BE2C (cell line): ENCODE measurements at places on chromosomes 7 and 10.
A peak's percentile ranks its signal among the peaks of the same experiment; 100 is the strongest.

- DNase-seq: no peak
These were observed 52.1 kb downstream of the FOXL3 start for GRCh38 chr7:341841-342638.

GRCh38 chr7:69787736-69788431, 189.6 kb downstream of the AUTS2 start:
- DNase-seq: no peak

- DNase-seq: peak; percentile 51
These were observed 104.6 kb downstream of the HIPK2 start for GRCh38 chr7:139673230-139673629.

GRCh38 chr7:81691199-81691821, 78.5 kb downstream of the HGF start:
- no peak for DNase-seq

GRCh38 chr10:59337201-59337652, 25.1 kb downstream of the FAM13C start:
- DNase-seq: peak; percentile 34
